ENCODE measurements at places on chromosomes 5 and 9.

- no peak for DNase-seq
These were observed 37.0 kb downstream of the IRX4 start for GRCh38 chr5:1845696-1846095.

GRCh38 chr5:80389580-80389979 lies 18.3 kb upstream of the ZFYVE16 start:
- DNase-seq: no peak

GRCh38 chr5:149627070-149627469 lies 45.8 kb downstream of the ARHGEF37 start:
- DNase-seq: no peak

GRCh38 chr5:107451028-107451427 lies 219.7 kb downstream of the EFNA5 start:
- no peak for DNase-seq

DNA sequence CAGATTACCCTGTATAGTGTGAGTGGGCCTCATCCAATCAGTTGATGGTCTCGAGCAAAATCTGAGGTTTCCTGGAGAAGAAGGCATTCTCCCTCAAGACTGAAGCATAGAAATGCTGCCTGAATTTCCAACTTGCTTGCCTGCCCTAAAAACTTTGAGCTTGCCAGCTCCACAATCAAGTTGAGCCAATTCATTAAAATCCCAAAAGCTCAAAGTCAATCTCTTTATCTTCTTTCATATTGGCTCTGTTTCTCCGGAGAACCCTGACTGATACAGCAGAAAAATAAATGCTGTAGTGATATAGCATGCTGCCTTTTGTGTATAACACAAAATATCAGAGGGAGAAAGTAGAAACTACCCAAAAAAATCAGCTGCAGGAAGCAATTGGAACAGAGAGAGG lies 72.5 kb upstream of the NMUR2 start:
- no peak for DNase-seq

GRCh38 chr9:97277953-97278352 lies 29.5 kb upstream of the CCDC180 start:
- DNase-seq: no peak

DNA sequence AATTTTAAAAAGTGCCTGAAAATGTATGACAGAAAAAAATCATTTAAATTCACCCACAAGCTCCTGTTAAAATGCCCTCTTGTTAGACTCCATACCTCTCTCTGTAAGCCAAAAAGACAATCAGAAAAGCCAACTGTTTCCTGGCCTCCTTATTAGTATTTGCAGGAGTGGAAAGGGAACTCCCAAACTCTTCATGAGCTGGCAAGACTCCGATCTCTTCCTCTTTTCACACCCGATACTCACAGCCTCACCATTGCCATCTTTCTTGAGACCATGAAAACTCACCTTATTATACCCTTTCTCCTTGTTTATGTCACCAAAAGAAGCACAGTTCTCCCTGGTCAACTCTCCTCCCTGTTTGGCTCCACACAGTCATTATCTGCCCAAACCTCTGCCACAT lies 197.8 kb downstream of the DMAC1 start:
- DNase-seq: no peak

- DNase-seq: no peak
These were observed 185.7 kb downstream of the GAPVD1 start for GRCh38 chr9:125447202-125447802.

- DNase-seq: no peak
These were observed 1.8 kb upstream of the FAT2 start for GRCh38 chr5:151592855-151593408.

DNA sequence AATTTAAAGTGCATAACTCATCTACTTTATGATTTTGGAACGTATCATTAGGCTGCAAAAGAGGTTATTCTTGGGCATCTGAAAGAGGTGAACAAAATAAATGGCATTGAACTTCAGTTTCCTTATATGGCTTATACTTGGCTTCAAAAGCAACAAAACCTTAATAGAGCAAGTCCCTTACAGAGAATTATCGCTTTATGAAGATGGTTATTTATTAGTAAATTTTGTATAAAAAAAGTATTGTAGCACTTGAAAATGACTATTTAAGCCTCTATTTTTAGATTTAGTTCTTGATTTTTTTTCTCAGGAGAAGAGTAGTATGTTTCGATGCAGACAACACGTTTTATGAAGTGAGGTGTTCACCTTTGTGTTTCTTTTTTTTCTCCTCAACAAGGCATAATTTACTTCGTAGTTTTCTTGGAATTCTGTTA lies 2.0 kb downstream of the ERBIN start:
- DNase-seq: peak; percentile 9

All from cardiac muscle cell (in vitro differentiated cells and primary cell).